ENCODE measurements at places on chromosomes 5 and 9.

GRCh38 chr5:119063579-119064379 lies 7.1 kb upstream of the DMXL1 start:
- no peak for DNase-seq
- no peaks in the 10 kb centered on the region for H3K4me1 ChIP-seq
- no peak overlapping the region for H3K4me3 ChIP-seq
- no peaks in the 10 kb centered on the region for H3K27me3 ChIP-seq

DNA sequence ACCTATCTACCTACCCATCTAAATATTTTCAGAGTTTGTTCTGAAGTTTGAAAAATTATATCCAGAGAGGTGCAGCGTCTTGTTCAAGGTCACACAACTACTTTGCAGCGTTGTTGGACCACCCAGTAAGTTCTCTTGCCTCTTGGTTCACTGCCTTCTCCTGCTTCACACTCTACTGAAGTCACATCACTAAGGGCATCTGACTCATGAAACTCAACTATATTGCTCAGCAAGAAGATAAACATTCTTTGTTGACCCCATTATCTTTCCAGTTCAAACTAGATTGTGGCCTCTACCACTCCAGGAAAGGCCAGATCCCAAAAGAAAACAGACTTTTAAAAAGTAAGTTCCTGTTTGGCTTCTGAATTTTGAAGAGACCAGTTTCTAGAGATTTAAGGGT lies 326.9 kb downstream of the SLIT3 start:
- H3K36me3 ChIP-seq, result no peaks in the 10 kb centered on the region
- no peaks in the 10 kb centered on the region for H3K4me1 ChIP-seq
- H3K27me3 ChIP-seq, result peaks cover 3% of the 10 kb centered on the region
- no peak for DNase-seq
- no peak overlapping the region for H3K27ac ChIP-seq

DNA sequence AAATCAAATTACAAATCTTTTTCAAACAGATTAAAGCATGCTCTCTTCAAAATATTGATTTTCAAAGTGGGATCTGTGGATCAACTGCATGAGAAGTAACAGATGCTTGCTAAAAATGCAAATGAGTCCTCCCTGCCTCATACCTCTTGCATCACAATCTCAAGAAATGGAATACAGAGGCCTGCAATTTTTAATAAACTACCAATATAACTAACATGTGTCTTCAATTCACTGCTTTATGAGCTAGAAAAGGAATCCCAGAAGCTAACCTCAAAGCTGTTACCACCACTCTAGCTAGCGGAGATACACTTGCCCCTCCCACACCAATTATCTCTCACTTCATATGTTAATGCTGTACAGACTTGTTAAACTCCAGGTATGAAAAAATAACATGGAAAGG lies 9.6 kb downstream of the OR13C5 start:
- no peaks in the 10 kb centered on the region for H3K36me3 ChIP-seq
- no peak overlapping the region for H3K27ac ChIP-seq
- H3K4me1 ChIP-seq, result no peaks in the 10 kb centered on the region
- DNase-seq, result no peak

DNA sequence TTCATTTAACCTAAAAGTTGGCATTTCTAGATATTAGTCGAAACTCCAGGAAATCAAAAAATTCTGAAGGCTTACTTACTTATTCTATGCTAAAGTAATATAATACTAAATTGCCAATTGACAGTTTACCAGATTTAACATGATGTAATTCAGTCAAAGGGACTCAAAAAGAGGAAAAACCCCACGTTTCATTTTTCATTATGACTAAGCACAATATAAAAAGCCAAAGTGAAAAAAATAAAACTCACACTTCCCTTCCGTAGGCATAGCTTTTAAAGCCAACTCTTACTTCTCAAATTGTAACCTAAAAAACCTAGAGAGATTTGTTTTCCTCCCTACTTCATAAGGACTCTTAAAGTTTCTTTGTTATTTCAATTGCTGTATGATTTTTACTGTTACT lies 146.6 kb downstream of the RAPGEF6 start:
- no peak overlapping the region for H3K4me3 ChIP-seq
- peaks cover 53% of the 10 kb centered on the region for H3K36me3 ChIP-seq
- no peak overlapping the region for H3K27ac ChIP-seq
- DNase-seq, result no peak
- no peaks in the 10 kb centered on the region for H3K27me3 ChIP-seq

DNA sequence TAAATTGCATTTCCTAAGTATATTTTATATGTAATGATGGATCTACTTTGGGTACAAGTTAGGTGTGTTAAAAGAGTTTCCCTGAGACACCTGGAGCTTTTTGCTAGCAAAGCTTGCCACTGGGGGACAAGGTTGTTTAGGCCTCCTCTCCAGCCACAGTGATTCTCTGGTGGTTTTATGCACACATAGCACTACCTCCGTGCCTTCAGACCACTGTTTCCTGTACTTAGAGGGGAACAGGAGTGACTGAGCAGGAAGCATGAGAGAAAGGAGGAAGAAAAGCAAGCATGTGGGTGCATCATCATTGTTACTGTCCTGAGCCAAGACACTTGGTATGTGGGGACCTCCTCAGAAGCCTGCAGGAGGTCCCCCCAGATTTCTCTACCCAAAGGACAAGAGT lies 272.1 kb downstream of the RASEF start:
- H3K4me1 ChIP-seq, result peaks cover 13% of the 10 kb centered on the region
- no peaks in the 10 kb centered on the region for H3K27me3 ChIP-seq
- H3K27ac ChIP-seq, result peak overlapping the region; percentile 47

DNA sequence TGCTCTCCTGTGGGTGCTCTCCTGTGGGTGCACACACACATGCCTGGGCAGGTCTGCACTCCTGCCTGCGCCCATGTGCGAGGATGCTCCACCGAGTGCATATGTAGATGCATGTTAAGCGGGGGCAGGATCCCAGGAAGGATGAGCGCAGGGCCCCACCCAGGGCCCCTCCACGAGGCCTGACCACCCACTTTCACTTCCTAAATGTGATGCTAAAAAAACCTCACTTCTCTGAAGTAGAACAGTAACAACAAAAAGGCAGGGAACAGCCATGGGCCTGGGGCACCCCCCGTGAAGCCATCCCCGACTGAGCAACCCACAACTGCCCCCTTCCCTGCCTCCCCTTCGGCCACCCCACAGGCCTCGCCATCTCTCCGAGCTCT lies 48.2 kb upstream of the SARDH start:
- H3K36me3 ChIP-seq, result no peaks in the 10 kb centered on the region
- H3K4me3 ChIP-seq, result no peak overlapping the region
- no peaks in the 10 kb centered on the region for H3K27me3 ChIP-seq
- DNase-seq, result no peak
- H3K4me1 ChIP-seq, result no peaks in the 10 kb centered on the region

DNA sequence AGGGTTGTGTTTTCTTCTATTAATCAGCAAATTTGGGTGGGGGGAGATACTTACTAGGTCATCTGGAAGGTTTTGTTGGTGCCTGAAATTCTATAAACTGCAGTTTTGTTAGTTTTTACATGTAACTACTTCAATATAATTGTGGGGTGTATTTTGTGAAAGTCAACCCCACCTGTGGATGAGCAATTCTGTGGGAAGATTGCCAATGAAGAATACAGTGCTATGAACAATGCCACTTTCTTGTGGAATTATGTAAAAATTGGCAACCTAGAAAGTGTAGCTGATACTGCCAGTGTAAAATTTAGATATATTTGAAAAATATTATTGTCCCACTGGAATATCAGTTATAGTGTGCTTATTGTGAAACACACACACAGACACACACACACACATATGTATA lies 80.7 kb downstream of the VCAN start:
- H3K4me3 ChIP-seq, result no peak overlapping the region
- no peak overlapping the region for H3K27ac ChIP-seq
- no peaks in the 10 kb centered on the region for H3K27me3 ChIP-seq
- H3K4me1 ChIP-seq, result no peaks in the 10 kb centered on the region
- no peak for DNase-seq

- H3K4me1 ChIP-seq, result no peaks in the 10 kb centered on the region
- no peaks in the 10 kb centered on the region for H3K27me3 ChIP-seq
- no peak for DNase-seq
- H3K36me3 ChIP-seq, result no peaks in the 10 kb centered on the region
- no peak overlapping the region for H3K4me3 ChIP-seq
- no peak overlapping the region for H3K27ac ChIP-seq
Measured at GRCh38 chr5:74446725-74447241, 193.7 kb downstream of the ENC1 start.

DNA sequence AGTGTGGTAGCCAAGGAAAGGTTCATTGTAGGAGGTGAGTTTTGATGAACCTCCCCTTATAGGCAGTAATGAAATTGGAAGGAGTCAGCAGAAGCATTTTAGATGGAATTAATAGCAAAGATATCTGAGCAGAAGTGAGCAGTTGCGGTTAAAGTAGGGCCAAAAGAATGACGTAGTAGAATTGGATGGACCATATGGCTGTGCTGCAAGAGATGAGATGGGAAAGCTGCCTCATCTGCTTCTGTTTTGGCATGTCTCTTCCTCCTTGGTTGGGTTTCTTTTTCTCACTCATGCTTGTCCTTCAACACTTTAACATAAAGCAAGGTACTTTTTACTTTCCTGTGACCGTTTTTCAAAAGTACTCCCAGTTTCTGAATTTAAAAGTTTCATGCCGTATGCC lies 55.8 kb downstream of the AQP7 start:
- no peak overlapping the region for H3K27ac ChIP-seq
- no peak overlapping the region for H3K4me3 ChIP-seq
- no peak for DNase-seq
- H3K27me3 ChIP-seq, result no peaks in the 10 kb centered on the region

DNA sequence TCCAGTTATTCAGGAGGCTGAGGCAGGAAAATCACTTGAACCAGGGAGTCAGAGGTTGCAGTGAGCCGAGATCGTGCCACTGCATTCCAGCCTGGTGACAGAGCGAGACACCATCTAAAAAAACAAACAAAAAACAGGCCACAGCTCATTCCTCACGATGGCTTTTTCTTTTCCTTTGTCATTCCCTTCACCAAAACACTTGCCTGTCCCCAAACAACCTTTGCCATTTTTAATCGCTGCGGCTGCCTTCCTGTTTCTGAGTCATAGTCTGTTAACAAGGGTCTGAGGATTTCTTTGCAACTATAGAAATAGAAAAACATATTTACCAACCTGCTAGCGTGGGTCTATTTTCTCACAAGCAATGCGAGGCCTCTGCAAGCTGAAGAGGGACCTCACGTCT lies 123.0 kb upstream of the FSTL4 start:
- no peak overlapping the region for H3K4me3 ChIP-seq
- no peaks in the 10 kb centered on the region for H3K4me1 ChIP-seq
- no peaks in the 10 kb centered on the region for H3K36me3 ChIP-seq

DNA sequence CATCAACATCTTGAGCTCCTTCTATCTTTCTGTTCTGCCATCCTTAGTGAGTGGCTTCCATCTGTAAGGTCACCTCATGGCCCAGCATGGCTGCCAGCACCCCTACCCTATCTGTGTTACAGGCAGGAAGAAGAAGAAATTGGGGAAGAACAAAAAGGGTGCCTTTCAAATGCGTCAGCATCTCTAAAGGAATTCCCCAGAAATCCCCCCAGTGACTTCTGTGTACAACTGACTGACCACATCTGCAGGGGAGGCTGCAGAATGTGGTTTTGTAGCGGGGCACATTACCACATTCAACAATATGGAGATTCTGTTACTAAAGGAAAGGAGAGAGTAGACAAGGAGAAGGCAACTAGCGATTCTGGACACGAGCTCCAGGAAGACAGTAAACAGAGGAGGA lies 40.1 kb downstream of the ALG2 start:
- H3K4me3 ChIP-seq, result no peak overlapping the region
- H3K27ac ChIP-seq, result no peak overlapping the region
- H3K4me1 ChIP-seq, result peaks cover 6% of the 10 kb centered on the region

DNA sequence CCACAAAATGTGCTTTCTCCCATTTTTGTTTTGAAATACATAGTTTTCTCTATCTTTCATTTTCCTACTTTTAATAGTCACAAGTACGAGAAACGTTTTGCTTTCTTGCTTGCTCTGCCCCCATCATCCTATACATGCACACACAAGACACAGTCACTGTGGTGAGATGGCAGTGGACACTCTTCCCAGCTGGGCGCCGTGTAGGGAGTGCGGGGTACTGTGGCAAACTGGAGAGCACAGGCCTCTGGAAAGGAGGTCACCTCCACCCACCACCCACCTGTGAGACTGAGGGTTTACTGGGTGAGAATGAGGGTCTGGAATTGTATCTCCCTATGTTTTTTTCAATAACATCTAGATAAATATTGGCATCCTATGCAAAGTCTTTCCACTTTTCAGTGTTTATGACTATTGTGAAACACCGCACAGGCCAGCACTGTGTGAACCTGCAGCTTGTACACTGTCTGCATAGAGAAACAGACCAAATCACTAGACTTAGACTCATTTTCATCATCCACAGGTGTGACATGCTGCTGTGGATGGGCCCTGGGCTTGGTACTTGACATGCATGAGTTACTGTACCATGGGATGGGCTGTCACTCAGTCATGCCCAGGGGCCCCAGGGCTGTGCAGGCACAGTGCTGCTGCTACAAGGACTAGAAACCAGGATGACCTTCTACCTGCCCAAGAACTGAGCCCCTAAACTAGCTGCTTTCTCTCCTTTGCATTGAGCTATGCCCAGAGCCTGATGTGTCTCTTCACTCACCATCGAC lies 118.1 kb upstream of the LMX1B start:
- no peaks in the 10 kb centered on the region for H3K4me1 ChIP-seq
- H3K4me3 ChIP-seq, result no peak overlapping the region
- H3K27ac ChIP-seq, result no peak overlapping the region
- no peaks in the 10 kb centered on the region for H3K36me3 ChIP-seq
- no peak for DNase-seq
- H3K27me3 ChIP-seq, result no peaks in the 10 kb centered on the region

DNA sequence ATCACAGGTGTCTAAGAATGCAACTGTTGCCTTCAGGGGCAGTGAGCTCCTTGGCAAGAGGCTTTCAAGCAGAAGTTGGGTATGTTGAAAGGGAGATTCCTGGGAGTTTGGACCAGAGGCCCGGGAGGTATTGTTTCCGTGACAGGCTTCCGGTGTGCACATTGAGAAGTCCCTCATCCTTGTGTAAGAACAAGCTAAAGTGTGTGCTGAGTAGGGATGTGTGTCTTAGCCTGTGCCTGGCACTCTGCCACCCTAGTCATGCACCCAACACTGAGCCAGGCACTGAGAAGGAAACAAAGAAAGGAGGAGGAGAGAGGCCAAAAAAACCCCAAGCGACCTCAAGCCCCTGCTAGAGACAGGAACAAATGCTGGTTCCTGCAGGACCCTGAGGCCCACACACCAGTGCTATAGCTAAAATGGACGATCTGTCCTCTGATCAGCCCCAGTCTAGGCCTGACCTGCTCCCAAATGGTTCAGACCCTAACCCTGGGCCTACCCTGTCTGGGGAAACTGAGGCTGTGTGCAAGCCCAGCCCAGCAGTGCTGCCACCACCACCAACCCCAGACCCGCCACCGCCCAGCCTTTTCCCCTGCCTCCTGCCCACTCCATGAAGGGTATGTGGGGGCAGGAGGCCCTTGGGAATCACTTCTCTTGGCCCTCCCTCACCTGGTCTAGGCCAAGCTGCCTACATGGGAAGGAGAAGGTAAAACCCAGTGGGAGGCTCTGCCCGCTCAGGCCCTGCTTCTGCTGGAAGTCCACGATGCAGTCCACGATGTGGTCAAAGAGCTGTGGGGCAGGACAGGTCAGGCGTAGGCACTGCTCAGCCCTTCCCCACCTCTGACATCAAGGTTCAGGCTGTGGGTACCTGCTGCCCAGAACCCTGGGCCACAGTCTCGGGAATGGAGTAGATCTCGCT lies 12.6 kb downstream of the HK3 start:
- no peak overlapping the region for H3K27ac ChIP-seq
- DNase-seq, result no peak
- no peaks in the 10 kb centered on the region for H3K4me1 ChIP-seq
- no peaks in the 10 kb centered on the region for H3K27me3 ChIP-seq
- no peak overlapping the region for H3K4me3 ChIP-seq

- no peaks in the 10 kb centered on the region for H3K36me3 ChIP-seq
- DNase-seq, result no peak
- H3K4me1 ChIP-seq, result no peaks in the 10 kb centered on the region
- no peaks in the 10 kb centered on the region for H3K27me3 ChIP-seq
Measured at GRCh38 chr5:119945691-119946090, 316.3 kb downstream of the FAM170A start.

Measured in DND-41 (cell line).